B cell (primary cell): ENCODE measurements at places on chromosomes 5 and 9. TPM values are rescaled to one million over a fixed set of nuclear protein-coding genes. Genes with fewer than 3 reads are reported as not detected.
A peak's percentile ranks its signal among the peaks of the same experiment; 100 is the strongest.

DNA sequence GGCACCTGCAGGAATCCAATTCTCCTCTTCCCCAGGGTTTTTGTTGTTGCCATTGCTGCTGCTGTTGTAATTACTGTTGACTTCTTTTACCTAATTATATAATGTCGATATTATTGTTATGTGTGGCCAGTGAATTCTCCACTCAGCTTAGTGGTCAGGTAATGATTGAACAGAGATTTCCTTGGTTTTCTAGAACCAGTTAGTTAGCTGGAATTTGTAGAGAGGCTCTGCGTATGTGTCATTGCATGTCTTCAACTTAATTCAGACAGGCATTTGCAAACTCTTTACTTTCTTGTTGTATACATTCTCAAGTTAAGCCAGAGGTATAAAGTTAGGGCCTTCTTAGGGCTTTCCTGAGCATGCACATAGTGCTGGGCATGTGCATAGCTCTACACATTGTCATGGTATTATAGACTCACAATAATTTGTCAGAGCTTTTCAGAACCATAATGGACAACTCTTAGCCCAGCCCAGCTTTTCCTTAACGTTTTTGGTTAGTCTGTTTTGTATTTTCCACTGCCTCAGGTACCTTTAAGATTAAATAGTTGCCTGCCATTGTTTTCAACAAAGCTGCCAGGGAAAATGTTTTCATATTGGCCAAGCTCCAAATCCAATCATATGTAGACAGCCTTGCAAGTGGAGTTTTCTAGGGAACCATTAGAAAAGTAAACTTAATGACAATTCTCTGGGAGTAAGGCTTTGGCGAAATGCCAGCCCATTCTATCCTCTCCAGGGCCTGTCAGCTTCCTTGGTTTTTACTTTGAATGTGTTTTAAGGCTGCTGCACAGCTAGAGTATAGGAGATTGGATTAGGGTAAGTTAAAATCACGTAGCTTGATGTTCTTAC lies 68.1 kb downstream of the UBE2R2 start:
- DNase-seq, result no peak

DNA sequence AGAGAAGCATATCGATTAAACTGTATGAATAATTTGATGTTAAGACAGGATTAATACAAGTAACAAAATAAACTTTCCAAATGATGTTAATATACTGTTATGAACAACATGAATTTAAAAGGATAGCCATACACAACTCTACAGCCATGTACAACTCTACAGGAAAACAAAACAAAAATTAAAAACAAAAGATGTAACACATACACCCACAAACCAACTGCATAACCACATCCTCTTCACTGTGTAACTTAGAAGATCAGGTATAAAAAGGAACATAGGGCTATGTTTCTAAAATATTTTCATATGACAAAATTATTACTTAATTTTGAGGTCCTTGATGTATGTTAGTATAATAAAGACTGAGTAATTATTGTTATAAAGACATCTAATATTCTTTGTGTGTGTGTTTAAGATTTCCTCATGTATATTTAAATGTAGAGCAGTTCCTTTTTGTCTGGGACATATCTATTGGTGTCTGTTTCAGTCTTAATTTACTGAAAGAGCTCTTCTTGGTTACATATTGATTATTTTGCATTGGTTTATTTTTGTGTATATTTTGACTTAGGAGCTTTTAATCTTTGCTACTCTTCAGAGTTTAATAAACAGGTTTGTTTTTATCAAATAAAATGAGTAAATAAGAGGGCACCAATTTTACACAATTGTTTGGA lies 966.8 kb upstream of the CTNND2 start:
- DNase-seq, result no peak

DNA sequence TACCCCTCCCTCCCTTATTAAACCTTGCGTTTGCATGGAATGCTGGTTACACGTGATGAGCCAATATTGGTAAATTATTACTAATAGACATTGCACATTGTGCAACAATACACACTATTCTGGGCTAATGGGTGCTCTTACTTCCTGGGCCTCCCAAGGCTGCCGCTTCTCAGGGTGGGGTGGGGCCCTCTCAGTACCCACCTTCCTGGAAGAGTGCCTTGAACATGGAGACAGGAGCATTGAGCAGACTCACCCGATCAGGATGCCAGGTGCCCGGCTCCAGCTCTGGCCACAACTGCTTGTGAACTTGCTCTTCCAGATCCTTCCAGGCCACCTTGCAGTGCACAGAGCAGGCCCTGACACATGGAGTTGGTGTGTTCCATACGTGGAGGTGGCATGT lies 24.7 kb upstream of the CEP72 start:
- no peak for DNase-seq

- DNase-seq, result peak; percentile 10
These were observed 159.6 kb downstream of the TLE4 start for GRCh38 chr9:79731171-79731890.

DNA sequence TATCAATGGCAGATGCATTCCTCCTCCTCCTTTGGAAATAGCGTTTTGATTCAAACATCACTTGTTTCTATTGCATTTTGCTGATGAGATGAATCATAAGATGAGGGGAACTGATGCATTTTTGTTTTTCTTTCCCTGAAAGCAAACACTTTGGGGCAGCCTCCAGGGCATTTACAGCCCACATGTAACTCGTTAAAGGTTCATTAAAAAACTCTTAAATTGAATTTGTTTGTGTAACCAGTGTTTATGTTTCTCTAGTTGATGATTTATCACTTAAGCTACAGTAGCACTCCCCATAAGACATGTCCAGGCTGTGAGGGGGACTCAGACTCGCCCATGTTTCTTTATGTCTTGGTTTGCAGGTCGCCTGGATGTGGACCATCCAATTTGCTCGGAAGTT lies 246.1 kb upstream of the ANKH start:
- DNase-seq, result no peak

DNA sequence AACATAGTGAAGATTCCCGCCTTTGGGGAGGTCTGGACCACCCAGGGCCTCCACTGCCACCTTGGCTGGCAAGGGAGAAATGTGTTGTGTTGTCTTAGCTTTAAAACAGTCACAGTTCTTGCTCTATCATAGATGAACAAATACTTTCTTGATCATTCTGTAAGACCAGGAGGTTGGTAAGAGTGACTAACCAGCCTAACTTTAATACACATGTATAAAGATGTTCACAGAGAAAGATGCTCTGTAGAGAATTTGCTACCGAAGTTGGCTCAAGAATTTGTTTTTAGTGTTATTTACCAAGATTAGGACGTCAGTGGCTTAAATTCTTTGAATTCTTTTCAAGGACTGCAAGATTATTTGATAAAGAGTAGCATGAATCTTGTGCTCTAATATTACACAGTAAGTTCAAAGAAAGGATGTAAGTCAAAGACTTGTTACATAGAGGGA lies 28.4 kb downstream of the GLRX start:
- no peak for DNase-seq

DNA sequence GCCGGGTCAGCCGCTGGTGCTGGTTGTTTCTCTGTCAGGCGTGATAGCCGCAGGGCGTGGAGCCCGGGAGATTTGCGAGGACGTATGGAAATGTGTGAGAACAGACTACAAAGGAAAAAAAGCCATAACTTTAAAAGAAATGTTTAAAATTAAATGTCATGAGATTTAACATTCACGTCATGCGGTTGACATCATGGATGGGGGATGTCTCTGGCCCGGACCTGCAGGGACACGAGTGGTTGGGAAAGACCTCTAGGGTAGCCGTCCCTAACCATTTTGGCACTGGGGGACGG lies 643 bp upstream of the RNF130 start:
- DNase-seq, result no peak

GRCh38 chr5:67166460-67167285 lies 29.9 kb downstream of the CD180 start:
- DNase-seq, result no peak

The RETREG1 gene
- 11.4 and 12.9 TPM in 2 replicates for total RNA-seq

The ANGPTL2 gene
- not detected in 2 replicates for total RNA-seq
